ENCODE measurements at places on chromosomes 12 and 14. TPM values are rescaled to one million over a fixed set of nuclear protein-coding genes. Genes with fewer than 3 reads are reported as not detected.

- no peak for DNase-seq
Measured at GRCh38 chr12:15772405-15773018, 16.7 kb downstream of the EPS8 start.

GRCh38 chr12:31922341-31923062, 36.7 kb upstream of the RESF1 start:
- DNase-seq, result peak; percentile 99

DNA sequence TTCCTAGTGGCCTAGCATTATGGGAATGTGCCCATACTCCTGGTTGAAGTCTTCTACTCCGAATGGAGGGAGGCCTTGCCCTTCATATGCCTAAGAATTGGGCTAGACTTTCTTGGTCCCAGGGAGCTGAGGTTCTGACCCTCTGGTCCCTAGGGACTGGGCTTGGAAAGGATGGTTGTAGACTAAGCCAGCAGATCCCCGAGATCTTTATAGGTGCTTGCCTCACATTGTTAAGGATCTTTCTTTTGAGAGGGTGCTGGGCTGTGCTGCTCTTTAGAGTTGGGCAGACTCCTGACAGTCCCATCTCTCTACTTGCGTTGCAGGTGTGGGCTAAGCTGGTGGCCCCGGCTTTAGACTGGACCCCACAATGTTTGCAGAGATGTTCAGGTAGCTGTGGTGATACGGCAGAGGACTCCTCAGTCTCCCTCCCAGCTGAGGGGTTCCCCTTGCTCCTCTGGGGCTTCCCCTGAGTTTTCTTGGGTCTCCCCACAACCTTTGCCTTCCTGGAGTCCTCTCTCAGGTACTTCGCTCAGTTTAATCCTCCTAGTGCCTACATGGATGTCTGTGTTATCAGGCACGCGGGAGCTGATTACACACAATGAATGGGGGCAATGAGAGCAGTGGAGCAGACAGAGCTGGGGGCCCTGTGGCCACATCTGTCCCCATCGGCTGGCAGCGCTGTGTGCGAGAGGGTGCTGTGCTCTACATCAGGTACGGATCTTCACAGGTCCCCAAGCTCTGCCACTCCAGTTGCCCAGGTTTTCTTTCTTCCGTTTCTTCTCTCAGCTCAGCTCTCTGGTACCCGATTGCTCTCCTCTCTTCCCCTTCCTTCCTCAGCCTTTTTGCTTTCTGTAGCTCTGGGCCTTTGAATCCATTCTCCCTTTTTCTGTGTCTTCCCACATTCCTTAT, 1.3 kb downstream of the MBD6 start:
- no peak for DNase-seq

The ZNF740 gene
- total RNA-seq, result 15.9 TPM

DNA sequence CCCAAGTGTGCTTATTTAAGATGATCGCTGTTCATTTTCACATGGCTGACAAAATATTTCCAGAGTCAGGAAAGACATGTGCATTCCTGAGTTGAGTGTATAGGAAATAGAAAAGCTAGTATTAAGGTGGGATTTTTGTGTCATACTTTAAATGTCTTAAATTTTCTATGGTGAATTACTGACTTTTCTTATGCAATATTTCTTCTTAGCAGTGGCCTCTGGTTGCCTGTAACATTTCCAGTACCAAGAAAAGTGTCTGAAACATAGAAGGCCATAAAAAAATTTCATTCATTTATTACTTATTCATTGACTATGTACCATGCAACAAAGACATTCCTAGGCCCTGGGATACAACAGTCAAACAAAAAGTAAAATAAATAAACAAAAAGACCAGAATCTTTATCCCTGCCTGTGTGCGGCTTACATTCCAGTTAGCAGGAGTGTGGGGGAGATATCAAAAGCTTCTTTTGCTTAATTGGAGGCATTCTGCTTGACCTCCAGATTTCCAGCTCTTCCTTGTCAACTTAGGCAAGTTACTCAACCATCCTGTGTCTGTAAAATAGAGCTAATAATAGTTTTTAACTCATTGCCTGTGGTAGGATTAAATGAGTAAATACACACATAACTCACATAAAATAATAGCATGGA, 216.3 kb upstream of the FLRT2 start:
- DNase-seq, result no peak

- DNase-seq, result no peak
Measured at GRCh38 chr12:131808744-131809371, 19.3 kb upstream of the MMP17 start.

DNA sequence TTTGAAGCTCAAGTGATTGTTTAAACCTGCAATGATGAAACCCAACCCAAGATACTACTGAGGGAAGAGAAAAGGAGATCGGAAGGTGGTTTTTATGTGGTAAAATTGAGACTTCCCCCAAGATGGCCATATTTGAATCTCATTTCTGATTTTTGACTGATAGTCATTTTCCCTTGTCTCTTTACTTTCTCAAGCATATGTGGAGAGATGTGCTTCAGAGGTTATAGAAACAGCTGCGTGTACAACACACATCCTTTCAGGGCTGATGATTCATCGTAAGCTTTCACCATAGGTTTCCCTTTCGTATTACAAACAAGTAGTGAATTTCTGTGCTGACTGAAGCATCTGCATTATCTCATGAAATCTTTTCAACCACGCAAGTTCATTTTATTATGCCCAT, 276.2 kb downstream of the EMP1 start:
- DNase-seq, result peak; percentile 54

DNA sequence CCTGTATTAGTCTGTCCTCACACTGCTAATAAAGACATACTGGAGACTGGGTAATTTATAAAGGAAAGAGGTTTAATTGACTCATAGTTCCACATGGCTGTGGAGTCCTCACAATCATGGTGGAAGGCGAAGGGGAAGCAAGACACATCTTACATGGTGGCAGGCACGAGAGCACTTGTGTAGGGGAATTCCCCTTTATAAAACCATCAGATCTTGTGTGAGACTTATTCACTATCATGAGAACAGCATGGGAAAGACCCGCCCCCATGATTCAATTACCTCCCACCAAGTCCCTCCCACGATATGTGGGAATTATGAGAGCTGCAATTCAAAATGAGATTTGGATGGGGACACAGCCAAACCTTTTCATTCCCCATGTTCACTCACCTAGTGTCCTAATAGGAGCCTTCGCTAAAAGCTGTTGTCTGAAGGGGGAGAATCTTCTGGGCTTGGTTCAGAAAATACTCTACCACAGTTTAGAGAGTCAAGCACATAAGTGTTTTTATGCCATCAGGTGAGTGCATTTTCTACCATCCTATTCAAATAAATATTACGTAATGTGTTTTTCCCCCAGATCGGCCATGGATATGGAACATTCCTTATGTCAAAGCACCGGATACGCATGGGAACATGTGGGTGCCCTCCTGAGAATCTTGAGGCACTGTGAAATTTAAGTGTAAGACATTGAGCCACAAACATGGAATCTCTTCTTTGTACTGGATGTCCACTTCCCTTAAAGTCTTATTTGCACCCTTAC, 19.1 kb upstream of the KCNK13 start:
- DNase-seq, result no peak

GRCh38 chr12:119005913-119006312, 24.6 kb downstream of the SRRM4 start:
- no peak for DNase-seq

GRCh38 chr14:74475678-74476077, 17.4 kb downstream of the NPC2 start:
- peak; percentile 70 for DNase-seq

The FGF6 gene
- not detected for total RNA-seq
